ENCODE measurements at places on chromosomes 11 and 22. TPM values are rescaled to one million over a fixed set of nuclear protein-coding genes. Genes with fewer than 3 reads are reported as not detected.

Gene SHANK3
- 1.7 TPM for total RNA-seq

Gene OR10D3
- total RNA-seq: not detected

Gene ADSL
- total RNA-seq: 241 TPM

Gene ART1
- not detected for total RNA-seq

Gene LRRC10B
- 0.15 TPM for total RNA-seq

Gene ALKBH8
- 8.9 TPM for total RNA-seq
